ENCODE measurements at places on chromosomes 3 and 15.

DNA sequence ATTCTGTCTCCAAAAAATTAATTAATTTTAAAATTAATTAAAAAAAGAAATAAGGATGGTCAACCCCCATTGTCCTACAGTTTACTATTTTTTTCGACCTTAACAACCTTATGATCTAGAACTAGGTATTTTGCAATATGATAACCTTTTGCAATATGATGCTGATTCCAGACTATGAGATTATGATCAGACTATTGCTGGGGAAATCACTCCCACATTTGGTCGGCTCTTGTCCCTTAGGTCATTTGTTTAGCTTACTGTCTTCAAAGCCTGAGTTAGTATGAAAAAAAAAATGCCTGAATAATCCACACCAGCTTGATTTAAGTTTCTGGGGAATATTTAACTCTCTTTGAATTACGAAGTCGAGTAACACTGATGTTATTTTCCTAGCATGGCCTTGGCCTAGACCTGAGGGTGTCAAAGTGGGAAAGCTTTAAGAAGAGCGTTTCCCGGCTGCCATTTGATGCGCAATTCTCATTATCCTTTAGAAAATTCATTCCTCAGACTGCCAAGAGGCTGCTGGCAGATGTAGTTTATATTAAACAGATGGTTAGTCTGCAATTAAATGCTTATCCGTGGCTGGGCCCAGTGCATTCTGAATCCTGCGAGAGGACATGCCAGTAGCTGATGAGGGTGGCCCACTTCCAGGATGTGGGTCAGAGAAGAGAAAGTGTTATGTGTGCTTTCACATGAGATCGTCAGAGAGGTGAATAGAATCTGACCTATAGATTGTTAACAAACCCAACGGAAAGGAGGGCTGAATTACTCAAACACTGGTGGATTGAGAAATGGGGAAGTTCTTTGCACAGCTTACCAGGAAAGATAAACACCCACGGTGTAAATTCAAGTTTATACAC lies 496.0 kb upstream of the THBS1 start:
- DNase-seq, result no peak

DNA sequence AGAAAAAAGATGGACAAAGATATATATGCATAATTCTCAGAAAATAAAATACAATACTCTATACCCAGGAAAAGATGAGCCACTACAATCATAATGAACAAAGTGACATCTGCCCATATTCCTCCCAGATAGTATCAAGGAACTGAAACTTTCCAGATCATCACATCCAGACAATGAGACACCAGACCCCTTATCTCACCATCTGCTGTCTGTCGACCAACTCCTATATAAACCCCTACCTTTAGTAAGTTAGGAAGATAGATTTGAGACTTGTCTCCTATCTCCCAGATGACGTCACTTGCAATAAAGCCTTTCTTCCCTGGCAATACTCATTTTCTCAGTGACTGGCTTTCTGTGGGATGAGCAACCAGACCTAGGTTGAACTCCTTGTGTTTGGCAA lies 1071.6 kb downstream of the PLOD2 start:
- DNase-seq, result no peak

GRCh38 chr3:196995646-196996355 lies 27.2 kb upstream of the PIGZ start:
- no peak for DNase-seq

- DNase-seq, result no peak
These were observed 135.8 kb downstream of the FNDC3B start for GRCh38 chr3:172175254-172175599.

GRCh38 chr15:84975871-84976351 lies 5.7 kb upstream of the PDE8A start:
- DNase-seq, result no peak

GRCh38 chr3:65669163-65669875 lies 369.4 kb downstream of the MAGI1 start:
- no peak for DNase-seq

GRCh38 chr3:127428344-127428997 lies 140.6 kb upstream of the PRR20G start:
- DNase-seq, result no peak

GRCh38 chr3:52650439-52650838 lies 35.3 kb downstream of the PBRM1 start:
- DNase-seq, result no peak

- DNase-seq, result no peak
These were observed 26.2 kb downstream of the IFT80 start for GRCh38 chr3:160372780-160373179.

DNA sequence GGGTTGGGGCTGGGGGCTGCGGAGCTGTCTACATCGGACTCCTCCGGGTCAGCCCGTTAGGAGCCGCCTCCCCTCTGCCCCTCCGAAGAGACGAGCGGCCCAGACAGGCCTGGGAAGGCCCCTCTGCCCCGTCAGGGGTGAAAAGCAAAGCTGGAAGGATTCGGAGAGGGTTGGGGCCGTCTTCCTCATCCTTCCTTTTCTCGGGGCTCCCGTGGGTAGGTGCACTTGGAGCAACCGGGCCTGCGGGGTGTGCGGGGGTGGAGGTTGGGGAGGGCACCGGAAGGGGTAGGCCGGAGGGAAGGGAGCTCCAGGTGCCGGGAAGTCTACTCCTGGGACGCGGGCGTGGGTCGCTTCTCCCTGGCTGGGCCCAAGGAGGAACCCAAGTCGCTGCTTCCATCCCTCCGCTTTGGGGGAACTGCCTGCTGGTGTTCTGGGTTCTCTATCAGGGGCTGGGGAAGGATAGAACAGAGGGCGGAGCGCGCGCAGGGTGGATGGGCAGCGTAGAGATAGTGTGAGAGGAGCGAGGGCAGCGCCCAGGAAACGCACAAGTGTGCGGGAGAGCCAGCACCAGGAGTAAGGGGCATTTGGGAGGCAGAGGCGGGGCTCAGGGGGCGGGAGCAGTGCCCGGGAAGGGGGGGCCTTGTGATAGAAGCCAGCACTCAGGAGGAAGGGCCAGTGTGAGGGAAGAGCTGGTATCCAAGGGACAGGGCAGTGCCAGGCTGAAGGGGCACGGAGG lies 590 bp downstream of the POLR2H start:
- DNase-seq, result no peak

DNA sequence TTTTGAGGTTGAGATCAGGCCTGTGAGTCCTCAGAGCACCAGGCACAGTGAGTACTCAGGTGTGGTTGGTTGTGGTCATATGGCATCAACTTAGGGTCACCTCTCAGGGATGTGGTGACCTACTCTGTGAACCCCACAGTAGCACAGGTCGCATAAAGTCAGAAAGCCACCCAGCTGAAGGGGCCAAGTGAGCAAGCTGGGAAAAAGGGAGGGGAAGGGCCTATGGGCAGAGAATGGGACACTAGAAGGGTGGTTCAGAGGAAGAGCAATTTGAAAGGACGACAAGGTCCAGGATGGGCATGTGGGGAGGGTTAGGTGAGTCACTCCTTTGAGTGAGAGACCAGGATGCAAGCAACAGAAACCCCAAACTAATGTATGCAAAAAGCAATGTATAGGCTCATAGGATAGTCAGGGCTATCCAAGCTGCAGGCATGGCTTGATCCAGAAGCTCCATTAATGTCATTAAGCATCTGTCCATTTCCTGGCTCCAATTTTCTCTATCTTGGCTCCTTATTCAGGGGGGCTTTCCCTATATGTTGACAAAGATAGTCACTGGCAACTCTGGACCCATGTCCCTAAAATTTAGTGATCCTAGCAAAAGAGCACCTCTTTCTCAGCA lies 33.5 kb downstream of the HMCES start:
- DNase-seq, result no peak

- DNase-seq, result no peak
These were observed 52.5 kb upstream of the AMOTL2 start for GRCh38 chr3:134426660-134427181.

GRCh38 chr3:113212150-113212843 lies 940 bp downstream of the BOC start:
- no peak for DNase-seq

GRCh38 chr3:102038477-102039142 lies 189.3 kb downstream of the NFKBIZ start:
- DNase-seq, result no peak

GRCh38 chr3:64399205-64399800 lies 174.0 kb upstream of the PRICKLE2 start:
- DNase-seq, result no peak

GRCh38 chr3:157871838-157872460 lies 234.3 kb downstream of the SHOX2 start:
- DNase-seq, result no peak

GRCh38 chr3:67460841-67461510 lies 193.4 kb downstream of the SUCLG2 start:
- DNase-seq, result no peak

DNA sequence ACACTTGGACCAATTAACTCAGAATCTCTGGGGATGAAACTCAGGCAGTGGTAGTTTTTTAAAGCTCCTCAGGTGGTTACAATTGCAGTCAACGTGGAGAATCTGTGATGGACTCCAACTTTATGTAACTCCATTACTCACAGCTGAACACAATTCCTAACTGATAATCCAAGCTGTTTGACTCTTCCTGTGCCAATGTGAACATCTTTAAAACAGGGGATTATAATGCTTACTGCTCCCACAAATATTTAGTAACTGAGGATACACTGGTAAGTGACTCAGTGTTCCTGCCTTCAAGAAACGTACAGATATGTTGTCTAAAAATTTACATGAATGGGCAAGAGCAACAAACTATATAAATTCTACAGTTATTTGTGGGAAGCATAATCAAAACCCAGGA lies 85.6 kb downstream of the OSBPL10 start:
- DNase-seq, result no peak

DNA sequence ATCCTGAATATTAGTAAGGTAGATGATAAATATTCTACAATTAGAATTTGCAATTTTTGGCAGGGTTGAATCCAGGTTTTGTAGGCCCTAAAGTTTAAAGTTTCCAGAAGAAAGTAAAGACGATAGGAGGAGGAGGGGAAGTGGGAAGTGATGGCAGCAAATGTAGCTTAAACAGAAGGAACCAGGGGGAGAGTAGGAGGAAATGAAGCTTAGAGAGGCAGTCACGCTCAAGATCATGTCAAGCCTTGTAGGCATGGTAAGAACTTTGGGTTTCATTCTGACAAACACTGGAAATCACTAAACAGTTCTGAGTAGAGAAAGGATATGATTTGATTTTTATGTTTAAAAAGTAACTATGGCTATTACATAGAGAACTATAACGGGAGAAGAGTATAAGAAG lies 63.9 kb downstream of the NR2E3 start:
- no peak for DNase-seq

DNA sequence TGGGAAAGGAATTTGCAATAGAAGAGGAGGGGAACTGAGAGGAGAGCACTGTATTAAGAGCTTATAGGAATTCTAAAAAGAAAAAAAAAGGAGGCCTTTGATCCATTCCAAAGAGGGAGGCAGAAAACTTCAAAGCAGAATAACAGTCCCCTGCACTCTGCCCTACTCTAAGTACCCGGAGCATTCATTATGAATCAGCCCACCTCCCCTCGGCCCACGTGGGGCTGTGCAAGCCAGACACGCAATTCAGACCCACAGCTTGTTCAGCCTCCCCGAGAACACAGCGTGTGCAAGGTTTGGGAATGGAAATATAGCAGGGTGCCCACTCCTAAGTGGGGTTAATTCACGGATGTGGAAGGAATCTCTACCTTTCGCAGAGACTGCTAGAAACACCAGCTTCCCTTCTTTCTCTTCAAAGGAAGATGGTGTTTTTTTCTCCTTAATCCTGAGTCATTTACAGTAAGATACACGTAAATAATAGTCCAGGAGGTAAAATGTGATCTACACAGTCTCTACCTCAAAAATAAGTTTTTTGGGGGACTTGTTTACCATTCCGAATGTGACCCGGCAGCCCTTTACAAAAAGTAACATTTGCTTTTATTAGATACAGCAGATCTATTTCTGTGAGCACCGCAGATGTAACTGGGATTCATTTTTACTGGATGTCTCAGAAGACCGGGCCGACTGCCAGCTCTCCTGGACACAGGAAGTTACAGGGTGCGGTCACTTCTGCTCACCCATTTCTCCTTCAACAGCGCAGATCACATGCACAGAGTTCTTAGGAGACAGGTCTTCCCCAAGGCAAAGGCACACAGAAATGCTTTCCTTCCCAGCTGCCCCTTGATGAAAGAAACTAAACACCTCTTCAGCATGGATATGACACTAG lies 768.5 kb upstream of the CFAP20DC start:
- DNase-seq, result no peak

DNA sequence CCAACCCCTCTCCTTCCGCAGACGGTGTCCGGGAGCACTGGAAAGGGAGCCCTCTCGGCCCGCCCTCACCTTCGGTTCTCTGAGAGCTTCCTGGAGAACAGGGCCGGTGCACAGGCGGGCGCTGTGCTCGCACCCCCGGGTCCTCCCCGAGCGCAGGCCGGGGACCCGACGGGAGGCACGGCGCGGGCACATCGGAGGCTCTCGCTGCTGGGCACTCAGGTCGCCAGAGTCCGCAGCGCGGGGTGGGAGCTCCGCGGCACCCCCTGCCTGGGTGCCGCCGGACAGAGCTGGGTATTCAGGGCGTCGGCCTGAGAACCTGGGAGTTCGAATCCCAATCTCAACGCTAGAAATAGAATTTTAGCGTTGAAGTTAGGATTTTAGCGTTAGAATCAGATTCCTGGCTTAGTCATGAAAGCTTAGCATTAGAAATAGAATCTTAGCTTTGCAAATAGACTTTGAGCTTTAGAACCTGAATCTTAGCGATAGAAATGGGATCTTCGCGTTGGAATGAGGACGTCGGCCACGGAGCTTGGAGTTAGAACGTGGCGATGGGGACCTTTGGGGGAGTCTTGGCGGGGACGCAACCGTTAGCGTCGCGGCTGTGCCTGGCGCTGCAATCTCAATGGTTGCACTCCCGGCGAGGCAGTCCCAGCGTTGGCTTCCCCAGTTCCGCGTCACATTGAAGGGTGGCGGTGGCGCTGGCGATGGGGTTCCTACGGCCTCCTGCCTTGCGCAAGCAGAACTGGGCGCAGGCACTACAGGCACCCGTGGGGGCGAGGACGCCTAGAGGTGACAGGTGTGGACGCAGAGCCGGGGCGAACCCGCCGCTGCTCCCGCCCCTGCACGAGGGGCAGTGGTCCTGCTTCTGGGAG lies 549 bp downstream of the TRH start:
- DNase-seq, result no peak

GRCh38 chr15:93109336-93110102 lies 20.5 kb upstream of the RGMA start:
- no peak for DNase-seq

DNA sequence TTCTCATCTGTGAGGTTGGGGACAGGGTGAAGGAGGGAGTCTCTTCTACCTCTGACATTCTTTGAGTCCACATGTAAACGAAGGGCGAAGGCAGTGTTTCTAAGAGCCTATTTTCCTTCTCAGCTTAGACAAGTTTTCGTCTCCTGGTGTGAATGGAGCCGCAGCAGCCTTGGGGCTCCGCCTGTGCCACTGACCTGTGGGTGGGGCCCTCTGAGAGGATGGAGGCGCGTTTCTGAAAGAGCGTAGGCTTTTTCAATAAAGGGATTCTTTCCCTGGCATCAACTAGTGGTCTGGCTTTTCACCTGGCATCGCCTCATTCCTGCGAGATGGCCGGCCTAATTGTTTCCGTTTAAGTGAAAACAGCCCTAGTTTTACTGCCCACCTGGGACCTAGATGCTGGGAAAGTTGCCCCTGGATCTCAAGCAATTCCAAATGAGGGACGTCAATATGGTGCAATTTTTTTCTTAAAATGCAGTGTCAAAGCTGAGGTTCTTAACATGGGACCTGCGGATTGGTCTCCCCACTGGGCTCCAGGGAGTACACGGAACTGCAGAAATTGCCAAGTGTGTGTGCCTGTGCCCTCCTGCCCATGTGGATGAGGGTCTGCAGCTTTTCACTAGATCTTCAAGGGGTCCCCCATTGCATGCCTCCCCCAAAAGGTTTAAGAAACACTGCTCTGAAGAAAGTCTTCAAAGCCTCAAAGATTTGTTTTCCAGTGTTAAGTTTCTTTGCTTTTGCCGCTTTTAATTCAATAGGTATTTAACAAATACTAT lies 958 bp downstream of the GLDN start:
- no peak for DNase-seq
